ENCODE measurements at places on chromosomes 12 and 14. TPM values are rescaled to one million over a fixed set of nuclear protein-coding genes. Genes with fewer than 3 reads are reported as not detected.

DNA sequence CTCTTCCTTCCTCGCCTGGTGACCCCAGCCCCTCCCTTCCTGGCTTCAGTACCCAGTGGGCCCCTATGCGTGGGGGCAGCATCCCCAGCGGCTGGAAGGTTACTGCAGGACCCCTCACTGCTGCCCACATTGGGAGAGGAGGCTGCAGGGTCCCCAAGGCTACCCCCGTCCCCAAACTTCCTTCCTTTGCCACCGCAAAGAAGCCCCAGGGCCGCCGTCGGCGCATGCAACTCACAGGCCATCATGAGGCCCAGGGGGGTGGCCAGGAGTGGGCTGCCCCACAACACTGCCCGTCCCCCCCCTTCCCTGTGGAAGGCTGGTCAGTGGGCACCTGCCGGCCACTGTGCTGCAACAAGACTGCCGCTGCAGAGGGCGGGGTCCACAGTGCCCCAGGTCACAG is 9.5 kb upstream of the TNFAIP2 start:
- no peak for DNase-seq

- no peak for DNase-seq
These were observed 195.7 kb upstream of the NEDD1 start for GRCh38 chr12:96711364-96711763.

DNA sequence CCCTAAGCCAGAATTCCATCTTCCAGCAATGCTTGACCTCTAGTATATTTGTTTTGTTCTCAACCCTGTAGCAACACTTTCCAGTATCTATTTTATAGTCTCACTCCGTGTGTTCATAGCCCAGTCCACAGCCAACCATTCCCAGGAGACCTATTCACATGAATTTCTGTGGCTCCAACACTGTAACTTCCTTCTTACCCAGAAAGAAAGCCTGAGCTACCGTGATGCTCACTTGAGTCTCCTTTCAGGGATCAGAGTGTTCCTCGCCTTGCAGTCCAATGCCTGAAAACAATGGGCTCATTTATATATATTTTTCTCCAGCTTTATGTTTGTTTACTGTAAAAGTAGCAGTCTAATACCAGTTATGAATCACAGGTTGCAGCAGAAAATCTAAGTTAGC is 645.0 kb upstream of the NOVA1 start:
- no peak for DNase-seq

The C12orf50 gene
- 0.07 TPM for total RNA-seq

Data from adrenal gland (tissue), 19 donors.